Nucleus accumbens (tissue), 56 donors: ENCODE measurements at places on chromosomes 3 and 15.

- DNase-seq = no peak
Measured at GRCh38 chr3:24578951-24579421, 84.3 kb upstream of the THRB start.

DNA sequence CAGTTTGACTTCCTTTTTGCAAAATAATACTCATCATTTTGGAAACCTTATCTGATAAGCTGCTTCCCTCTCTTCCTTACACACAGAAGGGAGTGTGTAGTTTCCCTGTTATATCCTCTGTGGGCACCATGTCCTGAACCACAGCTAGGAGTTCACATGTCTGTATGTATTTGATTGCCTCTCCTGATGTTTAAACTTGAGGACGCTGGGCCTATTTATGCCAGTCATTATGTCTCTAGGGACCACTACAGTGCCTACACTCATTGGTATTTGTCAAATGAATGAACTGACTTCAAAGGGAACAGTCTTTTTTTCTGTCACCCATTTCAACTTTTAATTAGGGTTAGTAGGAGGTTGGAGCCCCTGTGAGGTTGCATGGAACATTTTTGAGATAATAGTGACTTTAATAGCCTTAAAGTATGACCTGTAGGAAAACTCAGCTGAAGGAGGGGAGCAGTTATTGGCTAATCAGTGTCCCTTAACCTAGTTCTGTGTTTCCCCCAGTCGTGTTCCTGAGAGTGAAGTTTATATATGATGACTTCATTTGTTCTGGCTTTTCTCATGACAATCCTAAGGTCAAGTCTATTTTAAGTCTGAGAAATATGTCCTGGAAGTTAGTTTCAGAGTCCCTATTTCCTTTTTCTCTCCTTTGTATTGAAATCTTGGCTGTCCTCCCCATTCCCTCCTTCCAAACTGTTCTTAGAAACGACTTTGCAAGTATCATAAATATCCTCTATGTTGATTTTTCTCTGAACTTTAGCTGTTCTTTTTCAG is 28.9 kb downstream of the PDE8A start:
- no peak for DNase-seq

DNA sequence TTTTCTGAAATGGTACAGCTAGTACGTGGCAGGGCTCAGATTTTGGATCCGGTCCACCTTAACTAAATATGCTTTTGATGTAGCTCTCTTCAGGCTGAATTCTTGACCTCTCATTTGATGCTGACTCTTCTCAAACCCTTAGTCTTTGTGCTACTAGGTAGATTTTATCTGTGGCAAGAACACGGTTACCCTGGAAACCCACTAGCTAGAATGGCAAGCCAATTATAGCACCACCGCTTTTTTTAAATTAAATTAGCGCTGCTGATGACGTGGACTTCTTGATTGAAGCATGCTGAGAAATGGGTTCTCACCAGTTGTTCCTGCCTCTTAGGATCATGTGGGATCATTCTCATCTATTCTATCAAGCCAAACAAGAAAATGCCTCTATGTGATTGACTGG is 421.5 kb downstream of the LPP start:
- no peak for DNase-seq

DNA sequence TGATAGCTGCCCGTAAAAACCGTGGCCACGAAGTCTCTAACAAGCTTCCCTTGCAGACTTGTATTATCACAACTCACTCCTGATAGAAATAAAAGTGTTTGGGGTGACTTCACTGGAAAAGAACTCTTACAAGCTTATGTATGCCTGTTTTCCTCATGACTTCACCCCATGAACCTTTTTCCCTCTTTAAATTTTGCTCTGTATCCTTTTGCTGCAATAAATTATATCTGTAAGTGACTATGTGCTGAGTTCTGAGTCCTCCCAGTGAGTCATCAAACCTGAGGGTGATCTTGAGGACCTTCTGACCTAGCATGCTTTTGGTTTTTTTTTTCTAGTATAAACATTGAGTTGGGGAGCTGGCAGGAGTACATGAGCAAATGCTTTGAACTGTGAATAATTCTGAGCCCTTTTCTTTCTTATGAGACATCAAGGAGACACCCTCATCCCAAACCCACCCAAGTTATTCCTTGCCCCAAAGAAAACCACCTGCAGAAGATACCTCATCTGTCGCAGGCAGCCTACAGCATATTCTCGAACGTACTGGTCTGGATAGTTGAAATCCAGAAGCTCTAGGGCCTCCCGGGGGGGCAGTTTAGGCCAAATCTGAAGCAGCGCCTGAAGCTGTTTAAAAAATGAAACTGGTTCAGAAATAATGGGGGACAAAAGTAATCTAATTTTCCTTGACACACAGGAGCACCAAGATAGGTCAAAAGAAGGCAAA is 85.9 kb downstream of the FAIM start:
- no peak for DNase-seq

GRCh38 chr3:27746838-27747237 is 24.7 kb upstream of the EOMES start:
- DNase-seq = no peak

DNA sequence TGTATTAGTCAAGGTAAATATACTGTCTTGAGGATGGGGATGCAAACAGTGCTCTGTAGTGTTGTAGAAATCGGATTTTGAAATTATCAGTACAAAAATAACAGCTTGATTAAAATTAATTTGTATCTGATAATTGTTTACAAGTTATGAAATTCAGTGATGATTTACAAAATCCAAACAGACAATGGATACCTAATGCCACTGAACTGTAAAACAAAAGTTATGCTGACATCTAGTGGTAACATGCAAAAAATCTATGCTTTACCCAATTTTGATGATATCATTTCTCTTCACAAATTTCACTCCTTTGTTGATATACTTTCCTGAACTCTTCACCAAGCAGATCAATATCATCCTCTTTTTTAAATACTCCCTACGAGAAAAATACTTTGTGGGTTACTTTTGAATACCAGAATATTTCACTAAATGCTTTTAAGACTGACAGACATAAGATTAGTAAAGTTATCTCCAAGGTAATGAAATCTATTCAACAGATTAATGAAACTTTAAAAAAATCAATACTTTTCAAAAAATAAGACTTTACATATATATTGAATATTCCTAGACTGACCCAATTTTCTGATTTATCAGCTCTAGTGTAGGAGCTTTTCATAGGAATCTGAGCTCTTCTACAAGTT is 36.0 kb downstream of the MNS1 start:
- no peak for DNase-seq

DNA sequence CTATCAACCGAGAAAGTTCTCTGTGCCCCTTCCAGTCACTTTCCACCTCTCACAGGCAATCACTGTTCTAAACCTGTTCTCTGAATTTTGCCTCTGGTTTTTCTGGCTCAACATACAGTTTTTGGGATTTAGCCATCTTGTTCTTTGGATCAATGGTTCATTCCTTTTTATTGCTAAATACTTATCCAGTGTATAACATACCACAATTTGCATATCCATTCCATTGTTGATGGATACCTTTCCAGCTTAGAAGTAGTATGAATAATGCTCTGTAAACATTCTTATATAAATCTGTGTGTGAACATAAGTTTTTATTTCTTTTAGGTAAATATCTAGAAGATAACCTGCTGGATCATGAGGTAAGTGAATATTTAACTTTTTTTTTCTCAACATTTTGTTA is 87.8 kb upstream of the FNDC3B start:
- no peak for DNase-seq

- DNase-seq = peak; percentile 24
Measured at GRCh38 chr3:183253528-183254486, 754 bp downstream of the B3GNT5 start.

- no peak for DNase-seq
Measured at GRCh38 chr3:122689587-122689986, 8.9 kb downstream of the PARP14 start.

DNA sequence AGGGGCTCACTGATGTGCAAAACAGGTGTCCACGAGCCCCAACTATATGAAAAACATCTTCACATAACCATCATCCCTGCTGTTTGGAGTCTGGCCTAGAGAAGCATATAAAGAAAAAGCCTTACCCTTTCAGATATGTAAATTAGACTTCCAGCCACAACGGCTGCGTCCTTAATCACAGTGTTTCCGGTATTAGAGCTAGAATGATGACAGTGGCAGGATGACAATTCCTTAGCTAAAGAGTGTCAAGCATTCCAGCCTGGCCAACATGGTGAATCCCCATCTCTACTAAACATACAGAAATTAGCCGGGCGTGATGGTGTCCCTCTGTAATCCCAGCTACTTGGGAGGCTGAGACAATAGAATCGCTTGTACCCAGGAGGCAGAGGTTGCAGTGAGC is 19.5 kb upstream of the SAMD7 start:
- no peak for DNase-seq

DNA sequence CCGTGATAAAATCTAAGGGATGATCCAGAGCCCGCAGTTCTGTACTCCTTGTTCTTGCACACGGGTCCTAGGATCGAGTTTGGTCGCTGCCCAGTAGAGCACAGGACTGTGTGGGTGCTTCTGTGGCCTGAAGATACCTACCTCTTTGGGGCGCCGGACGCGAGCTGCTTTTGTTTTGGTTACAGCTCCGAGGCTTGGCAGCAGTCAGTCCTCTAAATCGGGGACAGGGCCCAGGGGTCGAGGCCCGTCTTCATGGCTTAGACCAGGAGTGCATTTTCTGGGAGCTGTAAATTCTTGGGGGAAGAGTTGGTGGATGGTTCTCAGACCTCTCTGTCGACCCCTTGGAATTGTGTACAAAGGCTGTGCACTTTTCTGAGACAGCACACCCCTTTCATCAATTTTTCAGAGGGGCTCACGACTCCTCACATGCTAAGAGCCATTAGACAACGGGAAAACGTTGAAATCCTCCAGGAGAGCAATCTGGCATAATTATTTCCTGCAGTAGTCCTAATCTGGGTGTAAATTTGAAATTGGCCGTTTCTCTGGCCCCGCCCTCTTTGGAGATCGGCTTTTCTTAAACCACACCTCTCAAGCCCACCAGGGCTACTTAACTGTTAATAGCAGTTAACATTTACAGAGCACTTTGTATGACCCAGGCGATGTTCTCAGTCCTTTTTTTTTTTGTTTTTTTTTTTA is 928 bp downstream of the CEP97 start:
- DNase-seq = peak; percentile 73

GRCh38 chr3:130779031-130779430 is 32.4 kb upstream of the PIK3R4 start:
- DNase-seq = no peak

GRCh38 chr3:39080026-39080425 is 27.4 kb downstream of the GORASP1 start:
- no peak for DNase-seq

- no peak for DNase-seq
Measured at GRCh38 chr3:50154840-50155490, at the start of gene SEMA3F. Gene SEMA3F (plus strand): TSS chr3:50155324. CDS start chr3:50159623, 4,299 bp downstream.

- DNase-seq = no peak
Measured at GRCh38 chr3:137588871-137589270, 175.2 kb upstream of the SOX14 start.

- no peak for DNase-seq
Measured at GRCh38 chr3:79769229-79769628, 1.4 kb upstream of the ROBO1 start.

GRCh38 chr15:62506217-62506805 is 341.2 kb upstream of the C2CD4B start:
- DNase-seq = no peak

- peak; percentile 4 for DNase-seq
Measured at GRCh38 chr3:129793942-129794310, 99.6 kb downstream of the TMCC1 start.

GRCh38 chr3:136637176-136637575 is 115.0 kb downstream of the STAG1 start:
- no peak for DNase-seq

GRCh38 chr3:184765730-184766074 is 46.3 kb upstream of the VPS8 start:
- no peak for DNase-seq

GRCh38 chr15:92451225-92451825 is 57.6 kb downstream of the ST8SIA2 start:
- no peak for DNase-seq

DNA sequence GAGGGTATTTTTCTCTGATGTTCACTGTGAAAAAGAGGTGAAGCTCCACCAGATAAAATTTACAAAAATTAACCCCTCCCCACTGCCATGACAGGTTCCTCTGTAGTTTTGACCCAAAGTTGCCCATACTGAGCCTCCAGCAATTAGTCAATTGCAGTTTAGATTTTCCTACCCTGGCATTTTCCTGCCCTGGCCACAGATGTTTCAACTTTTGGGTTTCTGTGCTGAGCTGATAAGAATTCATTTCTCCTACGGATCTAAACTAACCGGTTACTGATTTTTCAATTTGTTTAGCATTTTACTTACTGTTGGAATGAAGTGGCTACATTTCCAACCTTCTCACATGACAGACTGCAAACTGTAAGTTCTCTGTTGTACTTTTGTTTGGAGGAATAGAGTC is 1346.1 kb upstream of the EPHA6 start:
- DNase-seq = no peak

DNA sequence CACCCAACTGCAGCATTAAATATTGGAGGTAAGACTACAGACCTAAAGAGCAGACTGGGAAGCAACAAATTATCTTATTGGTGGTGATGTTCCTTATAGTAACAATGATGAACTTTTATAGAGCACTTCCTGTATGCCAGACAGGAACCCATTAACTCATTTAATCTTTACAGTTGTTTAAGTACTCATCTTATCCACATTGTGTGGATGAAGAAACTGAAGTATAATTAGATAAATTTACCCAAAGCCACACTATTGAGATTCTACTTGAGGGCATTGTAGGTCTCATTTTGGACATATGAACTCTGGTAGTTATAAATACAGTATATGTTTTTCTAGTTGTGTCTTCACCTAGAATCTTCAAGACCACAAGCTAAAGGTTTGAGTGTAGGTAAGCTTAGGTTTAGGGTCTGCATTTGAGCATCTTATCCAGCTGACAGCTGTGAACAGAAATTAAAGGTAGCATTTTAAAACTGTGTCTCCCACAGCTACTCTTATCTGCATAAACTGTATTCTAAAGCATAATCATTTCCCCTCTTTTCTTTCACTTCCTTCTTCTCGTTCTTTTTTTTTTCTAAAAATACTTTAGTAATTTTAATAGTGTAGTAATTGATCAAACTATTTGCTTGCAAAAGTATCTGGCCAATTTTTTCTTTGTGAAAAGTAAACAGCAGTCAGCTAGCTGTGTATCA is 138.2 kb downstream of the UBE2E2 start:
- DNase-seq = no peak

GRCh38 chr3:2847062-2847841 is 262.9 kb downstream of the IL5RA start:
- no peak for DNase-seq

GRCh38 chr3:189474944-189475343 is 156.2 kb upstream of the TP63 start:
- DNase-seq = no peak

- DNase-seq = no peak
Measured at GRCh38 chr3:141851411-141851810, 25.0 kb upstream of the ATP1B3 start.

- no peak for DNase-seq
Measured at GRCh38 chr3:65983100-65983499, 55.6 kb downstream of the MAGI1 start.
